ENCODE measurements at places on chromosomes 2 and 18. TPM values are rescaled to one million over a fixed set of nuclear protein-coding genes. Genes with fewer than 3 reads are reported as not detected.

ECEL1 gene
- 251 TPM for total RNA-seq

SKA1 gene
- 0.71 TPM for total RNA-seq

LRP1B gene
- total RNA-seq, result 2.6 TPM

EMX1 gene
- total RNA-seq, result not detected

ST8SIA3 gene
- total RNA-seq, result not detected

NAT8 gene
- total RNA-seq, result 0.82 TPM

DNA sequence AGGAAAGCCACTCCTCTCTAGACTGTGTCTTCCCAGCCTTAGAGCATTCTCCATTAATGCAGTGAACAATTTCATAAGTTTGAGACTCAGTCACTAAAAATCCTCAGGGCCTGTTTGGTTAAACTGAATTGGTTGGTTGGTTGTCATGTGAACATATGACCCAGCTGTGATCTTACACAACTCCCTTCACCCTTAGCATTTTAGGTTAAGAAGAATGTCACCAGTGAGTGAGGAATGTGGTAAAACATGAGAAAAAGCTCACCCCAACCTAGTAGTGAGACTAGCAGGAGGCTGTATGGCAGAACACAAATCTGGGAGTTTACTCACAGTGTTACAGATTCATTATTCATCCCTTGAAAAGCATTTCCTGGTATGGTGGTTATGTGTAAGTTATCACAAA, 32.4 kb downstream of the LHCGR start:
- no peak for DNase-seq

DNA sequence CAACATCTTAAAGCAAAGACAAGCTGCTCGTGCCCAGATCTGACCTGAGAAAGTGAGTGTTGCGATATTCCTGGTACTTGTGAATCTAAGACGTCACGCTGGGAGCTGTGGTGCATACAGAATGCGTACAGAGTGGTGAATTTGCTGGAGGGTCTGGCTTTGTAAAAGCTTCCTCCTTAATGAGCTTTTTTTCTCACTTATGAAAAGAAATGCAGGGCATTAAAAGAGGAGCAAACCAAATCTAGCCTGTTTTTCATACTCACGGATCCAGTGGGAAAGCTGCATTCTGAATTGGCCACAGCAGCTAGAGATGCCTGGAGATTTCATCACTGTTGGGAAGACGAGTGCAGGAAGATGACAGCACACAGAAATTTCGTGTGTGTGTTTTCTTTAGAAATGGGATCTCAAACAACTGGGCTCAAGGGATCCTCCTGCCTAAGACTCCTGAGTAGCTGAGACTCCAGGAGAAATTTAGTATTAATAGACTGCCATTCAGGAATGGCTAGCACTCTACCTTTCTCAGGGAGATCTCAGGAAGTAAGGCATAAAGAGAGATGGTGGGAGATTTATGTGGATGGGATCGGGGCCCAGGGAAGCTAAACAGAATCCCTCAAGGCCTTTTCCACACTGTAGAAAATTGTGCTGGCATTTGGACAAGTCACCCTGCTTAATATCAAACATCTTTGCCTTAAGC, 181.3 kb downstream of the ALPK2 start:
- DNase-seq, result no peak

DNA sequence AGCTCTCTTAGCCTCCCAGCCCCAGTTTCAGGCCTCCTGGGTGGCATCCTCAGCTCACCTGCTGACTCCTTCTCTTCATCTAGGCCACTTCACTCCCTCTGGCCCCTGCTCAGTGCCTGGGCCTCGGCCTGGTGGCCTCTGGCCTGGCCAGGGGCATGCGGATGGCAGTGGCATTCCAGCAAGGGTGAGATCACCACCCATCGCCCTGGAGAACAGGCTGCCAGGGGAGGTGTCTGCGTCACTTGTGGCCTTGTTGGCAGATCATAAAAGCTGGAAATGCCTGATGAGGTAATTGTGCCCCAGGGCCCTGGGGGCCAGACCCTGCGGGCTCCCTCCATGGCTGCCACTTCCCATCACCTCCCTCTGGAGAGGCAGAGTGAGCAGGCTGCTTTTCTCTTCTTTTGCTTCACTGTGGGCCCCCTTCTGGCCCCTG, 72.5 kb upstream of the SMAD2 start:
- DNase-seq, result no peak

GRCh38 chr2:99356853-99357252, 19.7 kb downstream of the EIF5B start:
- no peak for DNase-seq

DNA sequence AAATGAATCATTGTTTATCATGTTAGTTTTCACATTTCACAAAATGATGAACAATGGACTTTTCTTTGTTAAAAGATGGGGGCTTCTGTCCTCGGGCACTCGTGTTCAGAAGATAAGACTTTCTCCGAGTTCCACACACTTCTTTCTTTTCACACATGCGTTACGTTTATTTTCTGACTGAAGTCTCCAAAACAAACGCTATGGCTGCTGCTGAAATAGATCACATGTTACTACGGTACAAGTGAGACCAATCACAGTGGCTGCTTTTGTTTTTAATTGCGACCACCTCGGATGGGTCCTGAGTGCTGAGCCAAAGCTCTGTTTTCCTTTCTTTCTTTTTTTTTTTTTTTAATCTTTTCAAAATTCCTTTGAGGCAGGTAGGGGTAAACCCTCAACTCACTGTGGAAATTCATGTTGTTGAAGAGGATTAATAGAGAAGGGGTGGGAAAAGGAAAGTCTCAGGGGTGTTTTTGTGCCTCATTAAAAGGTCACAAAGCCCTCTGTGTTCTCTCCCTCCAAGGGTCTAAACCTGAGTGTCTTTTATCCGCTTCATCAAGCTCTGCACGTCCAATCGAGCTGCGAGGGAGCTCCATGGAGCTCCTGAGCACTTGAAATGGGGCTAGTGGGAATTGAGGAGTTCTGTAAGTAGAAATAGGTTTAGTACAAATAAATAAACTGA, 48.2 kb downstream of the ARL4C start:
- DNase-seq, result no peak

DNA sequence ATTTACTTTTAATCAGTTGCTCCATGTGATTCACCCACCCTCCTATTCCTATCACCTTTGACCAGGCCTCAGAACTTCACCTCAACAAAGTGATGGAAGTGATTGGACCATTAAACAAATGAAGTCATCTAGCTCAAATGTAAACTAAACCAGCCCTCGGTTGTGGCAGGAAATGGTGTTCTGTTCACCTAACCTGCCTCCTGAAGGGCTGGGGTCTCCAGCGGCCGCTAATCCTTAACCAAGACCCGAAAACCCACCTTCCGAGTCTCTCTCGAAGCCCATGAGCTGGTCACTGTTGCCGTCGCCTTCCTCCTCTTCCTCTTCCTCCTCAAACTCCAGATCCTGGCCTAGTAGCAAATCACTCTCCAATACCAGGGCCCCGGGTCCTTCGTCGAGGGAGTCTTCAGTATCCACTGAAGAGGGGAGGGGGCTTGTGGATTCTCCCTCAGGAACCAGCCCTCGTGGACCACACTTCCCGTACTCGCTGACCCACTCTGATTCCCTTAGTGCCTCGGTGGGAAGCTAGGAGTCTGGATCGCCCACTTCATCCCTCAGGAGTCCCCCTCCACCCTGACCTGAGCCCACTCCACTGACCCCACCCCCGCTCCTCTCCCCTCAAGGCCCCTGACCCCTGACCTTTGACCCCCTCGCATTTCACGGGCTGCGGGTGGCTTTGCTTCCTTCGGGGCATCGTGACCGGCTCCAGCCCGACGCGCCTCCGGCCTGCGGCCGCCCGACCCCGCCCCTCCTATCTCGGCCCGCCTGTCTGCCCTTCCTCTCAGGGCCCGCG, 503 bp downstream of the ZNF513 start:
- DNase-seq, result peak; percentile 79

DNA sequence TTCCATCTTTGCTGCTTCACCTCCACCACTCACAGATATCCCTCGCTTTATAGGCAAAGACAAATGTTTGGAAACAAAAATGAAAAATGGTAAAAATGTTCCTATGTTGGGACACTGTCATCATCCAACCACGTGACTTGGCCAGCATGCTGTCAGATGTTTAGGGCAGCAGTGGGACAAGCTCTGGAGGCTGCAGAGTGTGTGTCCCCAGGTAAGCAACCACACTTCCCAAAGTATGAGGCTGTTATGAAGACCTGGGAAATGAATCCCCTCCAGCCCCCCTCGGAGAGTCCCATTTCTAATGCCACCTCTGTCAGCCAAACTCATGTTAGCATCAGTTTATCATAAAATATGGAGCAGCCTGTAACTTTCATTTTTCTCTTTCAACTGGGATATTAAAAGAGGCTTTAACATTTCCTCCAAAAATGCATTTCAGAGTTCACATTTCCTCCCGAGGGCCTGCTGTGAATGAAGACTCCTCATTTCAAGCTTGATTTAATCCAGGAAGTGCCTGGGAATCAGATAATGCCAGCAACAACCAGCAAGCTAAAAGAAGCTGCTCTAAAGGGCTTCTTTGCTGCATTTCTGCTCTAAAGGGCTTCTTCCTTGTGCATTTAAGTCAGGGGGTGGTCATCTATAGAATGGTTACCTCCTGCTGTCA, 66.2 kb downstream of the APOB start:
- no peak for DNase-seq

GRCh38 chr2:216351172-216351925, 20.9 kb downstream of the MARCHF4 start:
- no peak for DNase-seq

GRCh38 chr18:54254265-54254758, 15.0 kb upstream of the POLI start:
- no peak for DNase-seq

DNA sequence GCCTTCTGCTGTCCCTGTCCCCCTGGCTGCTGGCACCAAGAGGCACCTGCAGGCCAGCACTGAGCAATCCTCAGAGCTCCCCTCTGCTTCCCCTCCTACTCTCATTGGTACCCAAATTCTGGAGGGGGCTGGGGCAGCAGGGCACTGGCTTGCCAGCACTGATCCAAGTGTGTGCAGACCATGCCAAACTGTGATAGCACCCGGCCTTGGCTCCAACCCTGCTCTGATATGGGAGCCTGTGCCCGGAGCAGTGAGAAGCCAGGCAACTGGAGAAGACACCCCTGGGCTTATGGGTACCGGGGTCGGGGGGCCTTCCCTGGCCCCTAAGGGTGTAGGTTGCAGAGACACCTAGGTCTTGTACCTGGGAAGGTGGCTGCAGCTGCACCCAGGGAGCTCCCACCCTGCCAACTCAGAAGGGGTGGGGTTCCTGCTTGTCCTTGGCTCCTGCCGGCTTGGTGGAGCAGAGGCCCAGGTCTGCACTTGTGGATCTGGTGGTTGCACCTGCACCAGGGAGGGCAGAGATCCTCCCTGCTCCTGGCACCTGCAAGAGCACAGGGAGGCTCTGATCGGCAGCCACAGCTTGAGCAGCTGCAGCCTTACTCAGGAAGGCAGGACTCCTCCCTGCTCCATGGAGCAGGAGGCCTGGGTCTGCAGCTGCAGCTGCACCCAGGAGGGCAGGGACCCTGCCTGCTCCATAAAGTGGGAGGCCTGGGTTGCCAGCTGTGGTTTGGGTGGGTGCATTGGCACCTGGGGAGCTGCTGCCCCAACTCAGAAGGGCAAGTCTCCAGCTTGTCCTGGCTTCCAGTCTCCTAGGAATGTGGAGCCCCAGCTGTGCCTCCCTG, 96.3 kb downstream of the BCL2L11 start:
- DNase-seq, result no peak

- no peak for DNase-seq
Observed at GRCh38 chr18:24534271-24534670, 73.8 kb downstream of the HRH4 start.

- DNase-seq, result no peak
Observed at GRCh38 chr18:65230311-65230710, 520.5 kb upstream of the CDH7 start.

GRCh38 chr18:79934311-79935097, 16.9 kb downstream of the SLC66A2 start:
- peak; percentile 13 for DNase-seq

Data from ovary (tissue), 10 donors.